ENCODE measurements at places on chromosomes 3 and 15.
A peak's percentile ranks its signal among the peaks of the same experiment; 100 is the strongest.

GRCh38 chr3:169344465-169344864 lies 319.0 kb downstream of the MECOM start:
- no peak for DNase-seq

GRCh38 chr3:186520431-186520830 lies 23.7 kb downstream of the CRYGS start:
- DNase-seq = no peak

- no peak for DNase-seq
Measured at GRCh38 chr3:126521122-126521891, 2.6 kb upstream of the CHST13 start.

GRCh38 chr3:196124608-196125007 lies 42.7 kb upstream of the TFRC start:
- DNase-seq = no peak

GRCh38 chr3:175046601-175047000 lies 187.5 kb downstream of the NAALADL2 start:
- DNase-seq = no peak

GRCh38 chr3:175648899-175649298 lies 789.8 kb downstream of the NAALADL2 start:
- DNase-seq = no peak

DNA sequence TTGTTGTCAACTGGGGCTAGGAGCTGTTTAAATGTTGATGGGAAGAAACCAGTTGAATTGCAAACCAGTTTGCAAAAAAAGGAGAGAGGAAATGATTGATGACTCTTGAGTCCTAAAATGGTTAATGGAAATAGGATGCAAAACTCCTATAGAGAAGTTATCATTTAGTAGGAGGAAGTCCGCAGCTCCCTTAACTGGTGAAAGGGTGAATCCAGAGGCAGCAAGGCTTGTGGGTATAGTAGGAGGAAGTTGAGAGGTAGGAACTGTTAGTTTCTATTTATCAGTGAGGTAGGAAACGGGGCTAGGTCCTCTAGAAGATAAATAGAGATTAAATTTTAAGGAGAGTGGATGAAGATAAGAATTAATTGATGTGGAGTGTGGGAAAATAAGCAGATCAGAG lies 15.4 kb downstream of the IREB2 start:
- DNase-seq = no peak

DNA sequence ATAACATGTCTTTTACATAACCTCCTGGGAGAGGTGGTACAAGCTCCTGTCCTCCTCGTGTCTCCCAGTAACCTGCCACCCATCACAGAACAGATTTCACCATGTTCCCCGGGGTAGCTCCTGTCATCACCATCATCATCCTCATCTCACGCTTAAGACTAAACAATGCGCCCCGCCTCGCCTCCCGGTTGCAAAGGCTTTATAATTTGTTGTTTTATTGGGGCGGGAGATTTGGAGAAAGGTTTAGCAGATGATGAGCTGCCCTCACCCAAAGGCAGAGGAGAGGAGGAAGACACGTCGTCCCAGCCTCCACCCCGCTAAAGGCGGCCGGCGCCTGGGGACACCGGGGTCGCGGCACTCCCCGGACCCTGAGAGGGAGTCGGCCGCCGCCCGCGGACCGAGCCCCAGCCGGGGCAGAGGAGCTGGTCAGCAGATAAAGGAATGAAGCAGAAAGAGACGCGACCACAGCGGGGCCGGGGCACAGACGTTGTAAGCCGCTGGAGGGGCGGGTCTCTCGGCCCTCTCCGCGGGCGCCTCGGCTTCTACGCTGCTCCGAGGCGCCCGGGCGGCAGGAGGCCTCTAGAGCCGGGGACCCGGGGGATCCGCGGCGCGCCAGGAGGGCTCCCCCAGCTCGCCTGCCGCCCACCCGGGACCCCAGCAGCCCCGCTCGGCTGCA lies 589 bp downstream of the HERC1 start:
- DNase-seq = peak; percentile 17

- DNase-seq = no peak
Measured at GRCh38 chr3:192373586-192373985, 353.8 kb downstream of the FGF12 start.

DNA sequence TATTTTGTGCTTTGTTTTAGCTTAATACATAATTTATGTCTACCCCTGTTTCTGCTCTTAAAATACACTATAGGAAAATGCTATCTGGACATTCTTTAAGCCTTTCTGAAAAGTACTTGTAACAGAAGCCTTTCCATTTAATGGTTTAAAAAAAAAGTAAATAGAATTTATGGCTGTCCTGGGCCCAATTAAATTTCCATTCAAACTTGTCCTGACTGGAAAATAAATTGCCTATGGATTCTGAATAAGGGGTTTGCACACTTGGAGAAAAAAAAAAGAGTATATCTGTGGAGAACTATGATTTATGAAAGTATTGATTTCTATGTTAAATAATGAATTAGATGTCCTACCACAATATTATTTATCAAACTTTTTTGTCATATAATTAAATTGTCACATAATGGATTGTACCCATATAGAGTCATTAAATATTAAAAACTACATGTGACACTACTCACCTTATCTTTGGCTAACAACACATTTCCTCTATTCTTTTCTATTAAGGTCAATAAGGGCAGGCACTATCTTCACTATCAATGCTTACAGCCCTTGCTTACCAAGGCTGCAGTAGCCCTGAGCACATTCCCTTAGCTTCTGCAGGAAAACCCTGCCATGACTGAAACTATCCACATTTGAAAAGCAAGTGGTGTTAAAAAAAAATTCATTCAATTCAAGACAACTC lies 396.1 kb upstream of the ROBO2 start:
- no peak for DNase-seq

GRCh38 chr3:9884555-9885165 lies 4.6 kb upstream of the CIDEC start:
- no peak for DNase-seq

DNA sequence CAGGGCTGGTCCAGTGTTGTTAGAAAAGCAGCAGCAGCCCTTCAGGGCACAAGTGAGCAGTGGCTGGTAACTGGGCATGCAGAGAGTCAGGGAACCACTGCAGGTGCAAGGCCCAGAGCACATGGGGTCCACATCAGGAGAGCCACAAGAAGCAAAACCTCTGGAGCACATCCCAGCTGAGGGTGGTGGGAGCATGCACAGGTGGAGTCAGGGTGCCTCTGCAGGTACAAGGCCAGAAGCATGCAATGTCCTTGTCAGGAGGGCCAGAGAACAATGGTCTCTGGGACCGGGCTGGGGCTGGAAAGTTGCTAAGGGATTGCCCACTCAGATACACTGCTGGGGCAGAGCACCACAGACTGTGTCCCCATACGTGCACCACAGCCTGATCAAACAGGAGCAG lies 226.1 kb upstream of the UBE2E2 start:
- DNase-seq = no peak

GRCh38 chr3:150663461-150663860 lies 40.3 kb downstream of the ERICH6 start:
- DNase-seq = no peak

DNA sequence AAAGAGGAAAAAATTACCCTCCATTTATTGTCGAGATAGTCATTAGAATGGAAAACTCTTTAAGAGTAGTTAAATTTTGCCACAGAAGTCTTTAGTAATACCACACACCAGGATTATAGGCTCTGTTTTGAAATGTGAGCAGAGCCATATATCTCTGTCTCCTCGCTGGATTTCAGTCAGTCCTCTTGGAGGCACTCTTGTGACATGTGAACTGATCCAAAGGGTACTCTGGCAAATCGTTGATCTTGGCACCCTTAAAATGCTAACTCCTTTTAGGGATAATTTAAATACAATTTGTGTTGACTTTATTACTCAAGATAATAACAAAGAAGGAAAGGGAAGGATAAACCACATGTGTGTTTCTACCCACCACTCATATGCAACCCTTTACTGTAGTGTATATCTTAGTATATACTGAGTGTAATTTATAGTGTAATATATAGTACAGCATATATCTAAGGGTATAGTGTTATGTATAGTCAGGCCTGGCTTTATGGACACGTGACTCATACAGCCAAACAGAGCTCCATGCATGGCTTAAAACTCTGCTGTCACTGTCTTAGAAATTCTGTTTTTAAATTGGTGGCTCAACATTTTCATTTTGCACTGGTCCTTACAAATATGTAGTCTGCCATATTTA lies 12.3 kb upstream of the KPNA4 start:
- no peak for DNase-seq

DNA sequence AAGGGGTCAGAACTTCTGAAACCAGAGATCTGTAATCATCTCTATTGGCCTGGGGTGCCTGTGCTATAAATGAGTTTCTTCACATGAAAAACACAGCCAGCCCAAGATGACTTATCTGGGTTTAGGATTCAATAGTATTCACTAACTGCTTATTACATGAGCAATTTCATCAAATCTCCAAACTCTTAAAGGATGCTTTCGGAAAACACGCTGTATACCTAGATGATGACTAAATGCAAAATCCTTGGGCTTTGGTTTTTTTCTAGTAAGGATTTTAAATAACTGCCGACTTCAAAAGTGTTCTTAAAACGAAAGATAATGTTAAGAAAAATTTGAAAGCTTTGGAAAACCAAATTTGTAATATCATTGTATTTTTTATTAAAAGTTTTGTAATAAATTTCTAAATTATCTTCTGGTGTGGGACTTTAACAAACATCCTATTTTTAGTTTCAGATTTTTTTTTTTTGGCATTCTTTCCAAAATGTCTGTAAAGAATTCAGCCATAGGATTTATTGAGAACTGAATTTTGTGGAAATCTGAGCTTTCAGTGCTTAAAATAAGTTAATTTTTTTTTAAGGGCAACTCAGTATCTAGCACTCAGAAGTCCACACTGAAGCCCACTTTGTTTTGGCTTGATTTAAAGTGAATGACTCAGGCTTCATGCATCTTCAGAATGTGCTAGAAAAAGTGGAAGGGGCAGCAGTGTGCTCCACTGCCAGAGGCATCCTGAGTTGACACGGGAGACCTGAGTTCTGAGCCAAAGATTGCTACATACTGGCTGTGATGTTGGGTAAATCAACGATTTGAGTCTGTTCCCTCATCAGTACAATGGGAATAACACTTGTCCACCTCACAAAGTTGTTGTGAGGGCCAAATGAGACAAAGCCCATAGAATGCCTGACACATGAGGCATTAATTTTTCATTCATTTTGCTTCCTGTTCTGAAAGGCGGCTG lies 18.7 kb downstream of the TMEM43 start:
- no peak for DNase-seq

DNA sequence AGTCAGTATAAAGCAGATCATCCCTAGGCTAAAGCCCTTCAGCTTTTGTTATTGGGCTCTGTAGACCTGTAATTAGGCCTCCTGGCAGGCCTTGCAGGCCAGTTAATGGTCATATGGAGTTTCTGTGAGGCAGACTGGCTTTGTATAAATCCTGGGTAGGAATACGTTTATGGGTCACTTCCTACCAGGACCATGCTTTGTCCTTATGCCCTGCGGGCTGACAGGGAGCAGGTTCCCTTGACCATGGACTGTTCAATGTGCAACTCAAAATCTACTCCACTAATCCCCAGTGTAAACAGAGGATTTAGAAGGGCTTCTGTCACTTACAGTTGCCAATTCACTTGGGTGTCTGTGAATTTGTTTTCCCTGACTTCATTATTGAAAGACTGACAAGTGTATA lies 202.7 kb upstream of the MLF1 start:
- no peak for DNase-seq
